Stimulated activated CD4-positive, alpha-beta T cell treated with anti-CD3 and anti-CD28 coated beads, Interleukin-12 subunit alpha, Interleukin-12 subunit beta, amount 100 ng/mL, for 24 hours (primary cell): ENCODE measurements at places on chromosomes 13 and 19.

GRCh38 chr13:23620211-23620610 is 50.0 kb downstream of the TNFRSF19 start:
- DNase-seq: no peak

DNA sequence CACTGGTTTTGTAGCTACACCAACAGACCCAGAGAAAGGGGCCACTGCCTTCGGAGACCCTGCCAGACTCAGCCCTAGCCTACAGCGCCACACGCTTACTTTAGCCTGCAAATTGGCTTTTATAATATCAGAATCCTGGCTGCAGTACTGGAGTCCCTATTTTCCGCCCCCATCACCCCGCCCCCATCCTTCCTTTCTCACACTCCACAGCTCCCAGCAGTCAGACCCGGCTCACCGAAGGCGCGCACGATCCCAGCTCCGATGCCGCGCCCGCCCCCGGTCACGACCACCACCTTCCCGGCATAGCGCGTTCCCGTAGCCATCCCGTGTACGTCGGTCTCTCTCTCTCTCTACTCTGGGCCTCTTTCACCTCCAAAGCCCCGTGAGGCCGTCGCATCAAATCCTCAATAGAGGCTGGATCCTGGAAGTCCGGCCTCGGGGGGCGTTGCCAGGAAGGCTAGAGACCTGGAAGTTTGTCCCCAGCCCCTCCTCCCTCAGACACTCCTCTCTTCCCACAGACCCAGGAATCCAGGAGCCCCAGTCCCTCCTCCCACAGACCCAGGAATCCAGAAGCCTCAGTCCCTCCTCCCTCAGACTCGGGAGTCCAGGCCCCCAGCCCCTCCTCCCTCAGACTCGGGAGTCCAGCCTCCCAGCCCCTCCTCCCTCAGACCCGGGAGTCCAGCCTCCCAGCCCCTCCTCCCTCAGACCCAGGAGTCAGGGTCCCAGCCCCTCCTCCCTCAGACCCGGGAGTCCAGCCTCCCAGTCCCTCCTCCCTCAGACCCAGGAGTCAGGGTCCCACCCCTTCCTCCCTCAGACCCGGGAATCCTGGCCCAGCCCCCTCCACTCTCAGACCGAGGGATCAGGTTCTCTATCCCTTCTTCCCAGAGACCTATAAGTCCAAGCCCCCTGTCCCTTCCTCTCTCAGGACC is at the start of gene HSD17B14:
Gene HSD17B14 (minus strand): TSS at position 403 of the 929 bp plus-strand sequence. CDS start 80 bp downstream, at position 323.
- no peak for DNase-seq

GRCh38 chr19:3073931-3074595 is 11.8 kb upstream of the TLE5 start:
- no peak for DNase-seq

DNA sequence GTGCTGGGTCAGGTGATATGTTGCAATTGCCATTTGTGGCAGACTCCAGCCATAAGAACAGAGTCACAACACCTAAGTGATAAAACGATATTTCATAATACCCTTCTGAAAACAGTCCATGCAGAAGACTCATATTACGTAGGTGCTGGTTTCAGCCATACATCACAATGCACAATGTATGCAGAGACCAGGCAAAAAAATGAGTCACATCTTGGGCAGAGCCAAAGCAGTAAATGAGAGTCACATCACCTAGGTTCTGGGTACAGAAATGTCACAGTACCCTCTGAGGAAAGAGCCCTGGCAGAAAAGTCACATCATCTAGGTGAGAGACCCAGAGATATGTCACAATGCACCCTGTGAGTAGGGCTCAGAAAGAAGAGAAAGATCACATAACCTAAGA is 125.2 kb upstream of the ZNF91 start:
- DNase-seq: no peak

GRCh38 chr13:44498502-44498901 is 77.6 kb downstream of the TSC22D1 start:
- no peak for DNase-seq

- DNase-seq: no peak
Measured at GRCh38 chr13:35342440-35342839, 134.0 kb downstream of the MAB21L1 start.

DNA sequence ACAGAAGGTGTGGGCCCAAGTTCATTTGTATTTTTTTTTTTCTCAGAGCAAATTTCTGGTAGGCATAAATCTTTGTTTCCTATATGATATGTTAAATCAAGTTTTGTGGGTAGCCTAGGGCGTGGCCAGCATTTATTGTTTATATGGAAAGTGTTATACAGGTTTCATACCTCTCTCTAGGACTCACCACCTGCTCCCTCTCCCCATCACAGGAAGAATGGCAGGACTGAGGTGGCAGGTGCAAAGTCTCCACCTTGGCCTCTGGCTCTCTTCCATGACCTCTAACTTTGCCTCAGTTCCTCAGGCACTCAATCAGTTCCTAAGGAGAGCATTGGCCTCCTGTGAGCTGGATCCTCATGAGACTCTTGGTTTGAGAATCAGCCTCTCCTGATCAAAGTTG is 172.3 kb upstream of the TSC22D1 start:
- no peak for DNase-seq

- no peak for DNase-seq
Measured at GRCh38 chr13:20715330-20715712, 11.8 kb downstream of the IL17D start.
